Activated T-cell treated with anti-CD3 and anti-CD28 coated beads for 4 hours (primary cell): ENCODE measurements at places on chromosomes 6 and 20.

GRCh38 chr6:165618241-165618640 is 44.8 kb downstream of the PDE10A start:
- no peak for DNase-seq

- DNase-seq: no peak
These were observed 156.0 kb upstream of the MLN start for GRCh38 chr6:33959661-33960344.

GRCh38 chr20:53597030-53597482 is 3.4 kb upstream of the ZNF217 start:
- no peak for DNase-seq

DNA sequence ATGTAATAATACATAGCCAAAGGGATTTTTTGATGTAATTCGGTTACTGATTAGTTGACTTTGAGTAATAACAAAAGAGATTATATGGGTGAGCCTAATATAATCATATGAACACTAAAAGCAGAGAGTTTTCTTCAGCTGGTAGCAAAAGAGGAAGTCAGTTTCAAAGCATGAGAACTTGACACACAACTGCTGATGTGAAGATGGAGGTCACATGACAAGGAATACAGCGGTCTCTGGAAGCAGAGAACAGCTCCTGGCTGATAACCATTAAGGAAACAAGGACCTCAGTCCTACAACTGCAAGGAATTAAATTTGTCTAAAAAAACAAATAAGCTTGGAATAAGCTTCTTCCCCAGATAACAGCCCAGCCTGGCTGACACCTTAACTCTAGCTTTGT is 154.5 kb upstream of the PRND start:
- DNase-seq: no peak

GRCh38 chr20:46047821-46048220 is 18.8 kb downstream of the SLC12A5 start:
- DNase-seq: no peak

DNA sequence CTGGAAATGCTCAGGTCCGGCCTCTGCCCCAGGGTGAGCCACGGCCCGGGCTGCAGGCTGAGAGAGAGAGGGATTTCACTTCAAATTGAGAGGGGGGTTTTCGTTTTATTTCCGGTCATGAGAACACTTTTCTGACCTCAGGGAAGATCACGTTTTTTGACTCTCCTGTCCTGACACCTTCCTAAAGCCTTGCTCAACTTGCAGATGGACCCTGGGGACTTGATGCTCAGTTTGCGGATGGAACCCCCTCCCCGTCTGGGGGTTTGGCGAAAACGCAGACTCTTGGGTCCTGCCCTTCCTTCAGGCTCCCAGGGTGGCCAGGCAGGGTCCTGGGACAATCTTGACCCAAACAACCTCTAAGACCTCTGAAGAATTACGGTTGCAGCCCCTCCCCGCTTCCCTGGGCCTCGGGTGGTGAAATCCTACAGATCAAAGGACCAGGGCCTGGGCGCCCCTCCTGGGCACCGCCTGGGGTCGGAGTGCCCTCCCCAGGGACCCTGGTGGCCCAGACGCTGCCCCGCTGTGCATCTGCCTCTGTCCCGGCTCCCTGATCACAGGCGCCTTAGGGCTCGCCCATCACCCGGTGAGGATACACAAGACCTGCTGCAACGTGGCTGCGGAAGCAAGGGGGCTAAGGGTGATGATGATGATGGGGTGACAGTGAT is 148.2 kb downstream of the ERMARD start:
- DNase-seq: no peak

DNA sequence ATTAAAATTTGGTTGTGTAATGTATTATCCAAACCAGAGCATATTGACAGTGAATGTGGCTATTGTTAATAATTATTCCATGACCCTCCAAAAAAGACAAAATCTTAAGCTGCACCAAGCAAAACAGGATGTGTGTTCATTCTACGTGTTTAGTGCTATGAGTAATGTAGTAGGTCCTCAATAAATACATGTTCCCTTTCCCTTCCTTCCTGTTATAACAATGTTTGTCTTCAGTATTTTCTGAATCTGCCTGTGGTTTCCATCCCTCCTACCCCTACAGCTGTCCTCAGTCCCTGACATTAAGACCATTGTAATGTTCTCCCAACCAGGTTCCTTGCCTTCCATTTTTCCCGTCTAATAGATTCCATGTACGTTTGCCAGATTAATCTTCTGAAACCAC is 163.8 kb downstream of the AIG1 start:
- DNase-seq: no peak

DNA sequence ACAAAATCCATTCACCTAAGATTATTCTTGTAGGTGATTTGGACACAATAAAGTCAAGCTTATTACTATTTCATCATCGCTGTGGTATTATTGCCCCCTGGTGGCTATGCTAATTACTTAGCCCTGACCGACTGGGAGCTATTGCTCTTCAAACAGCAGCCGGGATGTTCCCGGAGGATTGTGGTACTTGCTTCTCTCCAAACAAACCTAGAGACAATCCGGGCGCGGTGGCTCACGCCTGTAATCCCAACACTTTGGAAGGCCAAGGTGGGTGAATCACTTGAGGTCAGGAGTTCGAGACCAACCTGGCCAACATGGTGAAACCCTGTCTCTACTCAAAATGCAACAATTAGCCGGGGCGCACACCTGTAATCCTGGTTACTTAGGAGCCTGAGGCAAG is 15.4 kb upstream of the STMND1 start:
- DNase-seq: peak; percentile 2

GRCh38 chr20:46144432-46145025 is 26.4 kb downstream of the CD40 start:
- no peak for DNase-seq

DNA sequence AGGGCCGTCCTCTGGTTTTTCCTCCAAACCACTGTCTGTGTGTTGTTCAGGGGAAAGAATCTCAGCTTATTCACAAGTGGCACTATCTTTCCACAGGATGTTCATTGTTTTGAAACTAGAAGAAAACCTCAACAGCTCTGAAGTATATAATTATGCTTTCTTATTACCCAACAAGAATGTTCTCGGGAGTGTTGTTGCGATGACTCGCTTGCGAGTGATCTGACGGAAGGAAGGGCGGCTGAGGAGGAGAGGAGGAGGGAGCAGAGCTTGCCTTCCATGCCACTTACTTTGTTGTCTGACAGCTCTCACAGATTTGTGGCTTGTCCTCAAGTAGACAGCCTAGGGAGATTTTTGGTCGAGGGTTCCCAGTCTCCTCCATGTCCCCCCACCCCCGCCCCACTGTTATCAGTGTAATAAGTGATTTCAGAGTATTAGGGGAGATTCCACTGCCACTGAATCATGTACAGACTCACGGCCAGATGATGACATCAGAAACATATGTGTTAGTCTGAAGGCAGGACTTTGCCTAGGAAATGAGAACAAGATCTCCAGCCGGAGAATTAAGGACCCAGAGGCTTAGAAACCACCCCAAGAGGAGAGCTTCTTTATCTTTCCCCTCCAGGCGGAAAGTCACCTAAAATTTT is 80.7 kb upstream of the CCN6 start:
- peak; percentile 38 for DNase-seq

- no peak for DNase-seq
These were observed 37.5 kb upstream of the OCSTAMP start for GRCh38 chr20:46587986-46588385.

- DNase-seq: no peak
These were observed 32.8 kb upstream of the FABP7 start for GRCh38 chr6:122746688-122747087.

GRCh38 chr6:40894962-40895799 is 143.8 kb downstream of the UNC5CL start:
- DNase-seq: no peak

- no peak for DNase-seq
These were observed 746.8 kb downstream of the CBLN4 start for GRCh38 chr20:55258559-55258958.

DNA sequence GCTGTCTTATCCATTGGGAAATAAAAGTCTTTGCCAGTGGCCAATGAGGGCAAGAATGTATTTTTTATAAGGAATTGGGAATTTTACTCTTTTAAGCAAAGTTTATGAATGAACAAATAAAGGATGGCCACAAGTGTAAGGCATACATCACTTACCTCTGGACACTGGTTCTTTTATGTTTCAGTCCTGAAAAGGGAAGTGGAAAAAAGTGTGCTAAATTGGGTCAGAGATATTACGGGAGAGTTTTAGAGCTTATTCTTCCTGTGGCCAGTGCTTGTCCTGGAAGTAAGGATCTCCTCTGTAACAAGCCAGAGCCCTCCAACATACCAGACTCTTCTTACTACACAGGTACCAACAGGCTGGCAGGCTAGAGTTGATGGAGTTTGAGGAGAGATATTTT is 22.5 kb upstream of the RIPK1 start:
- no peak for DNase-seq

DNA sequence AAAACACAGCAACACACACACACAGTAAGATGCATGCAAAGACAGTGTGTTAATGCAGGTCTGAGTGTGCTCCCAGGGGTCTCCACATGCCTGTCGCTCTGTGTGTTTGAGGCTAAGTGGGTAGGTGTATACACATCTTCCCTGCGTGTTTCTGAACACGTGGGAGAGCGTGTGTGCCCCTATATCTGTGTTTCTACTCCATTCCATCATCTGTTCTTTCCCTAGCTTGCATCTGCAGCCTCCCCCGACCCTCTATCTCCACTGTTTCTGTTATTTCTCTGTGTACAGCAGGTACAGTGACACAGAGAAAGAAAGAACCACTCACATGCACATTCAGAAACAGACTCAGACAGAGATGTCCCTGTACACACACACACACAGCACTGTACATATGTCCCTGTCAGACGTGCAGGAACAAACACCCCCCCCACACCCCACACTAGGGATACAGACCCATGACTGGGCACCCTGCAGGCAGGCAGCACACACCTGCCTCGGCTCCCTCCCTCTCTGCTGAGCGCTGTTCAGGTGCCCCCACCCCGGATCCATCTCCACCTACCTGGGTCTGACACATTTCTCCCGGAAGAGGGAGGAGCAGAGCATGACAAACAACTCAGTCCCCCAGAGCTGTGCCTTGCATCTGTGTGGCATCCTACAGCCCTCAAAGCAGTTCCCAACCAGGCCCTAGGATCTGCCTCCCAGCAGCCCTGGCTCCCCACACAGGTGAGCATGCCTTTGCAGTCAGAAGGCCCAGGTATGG is 27.6 kb downstream of the KCNK15 start:
- no peak for DNase-seq

GRCh38 chr6:90446164-90446563 is 140.7 kb downstream of the MAP3K7 start:
- no peak for DNase-seq

DNA sequence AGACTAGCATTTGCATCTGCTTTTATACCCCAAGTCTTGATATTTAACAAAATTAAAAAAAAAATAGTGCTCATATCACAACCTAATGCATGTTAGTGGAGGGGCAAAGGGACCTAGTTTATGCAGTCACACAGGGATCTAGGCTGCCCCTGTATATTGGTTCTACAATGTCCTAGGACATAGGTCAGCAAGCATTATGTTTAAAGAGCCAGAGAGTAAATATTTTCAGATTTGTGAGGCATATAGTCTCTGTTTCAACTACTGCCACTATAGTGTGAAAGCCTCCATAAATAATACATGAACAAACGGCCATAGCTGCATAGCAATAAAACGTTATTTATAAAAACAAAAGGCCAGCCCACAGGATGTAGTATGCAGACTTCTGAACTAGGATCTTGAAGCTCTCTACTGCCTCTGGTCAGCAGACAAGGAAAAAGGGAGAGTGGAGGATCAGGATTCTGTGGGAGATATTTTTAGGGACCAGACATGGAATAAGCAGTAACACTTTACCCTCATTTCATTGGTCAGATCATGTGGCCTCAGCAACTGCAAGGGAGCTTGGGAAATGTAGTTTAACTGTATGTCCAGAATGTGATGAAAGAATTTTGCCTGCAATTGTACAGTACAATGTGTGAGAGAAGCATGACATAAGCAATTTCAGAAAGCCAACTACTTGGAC is 414.2 kb upstream of the SPTLC3 start:
- no peak for DNase-seq

GRCh38 chr6:21664314-21665109 is 71.0 kb downstream of the SOX4 start:
- no peak for DNase-seq

- DNase-seq: no peak
These were observed 17.3 kb downstream of the FARS2 start for GRCh38 chr6:5278565-5279120.

DNA sequence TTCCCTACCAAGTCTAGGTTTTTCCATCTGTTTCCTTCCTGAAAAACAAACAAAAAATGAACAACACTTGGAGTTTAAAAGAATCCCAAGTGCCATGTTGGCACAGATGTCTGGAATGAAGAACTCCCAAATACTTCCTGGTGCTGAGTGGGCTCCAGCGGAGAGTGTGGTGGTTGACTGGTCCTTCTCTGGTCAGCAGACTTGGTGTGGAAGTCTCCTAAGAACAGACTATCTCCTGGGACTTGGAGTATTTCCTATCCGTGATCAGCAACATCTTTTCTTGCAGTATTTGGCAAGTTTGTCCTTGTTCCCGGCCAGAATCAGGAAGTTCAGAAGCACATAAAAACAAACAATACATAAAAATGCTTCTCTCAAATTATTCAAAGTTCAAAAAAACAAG is 154.1 kb downstream of the MTFR2 start:
- no peak for DNase-seq

- DNase-seq: no peak
These were observed 196.6 kb downstream of the LY86 start for GRCh38 chr6:6785163-6785521.

DNA sequence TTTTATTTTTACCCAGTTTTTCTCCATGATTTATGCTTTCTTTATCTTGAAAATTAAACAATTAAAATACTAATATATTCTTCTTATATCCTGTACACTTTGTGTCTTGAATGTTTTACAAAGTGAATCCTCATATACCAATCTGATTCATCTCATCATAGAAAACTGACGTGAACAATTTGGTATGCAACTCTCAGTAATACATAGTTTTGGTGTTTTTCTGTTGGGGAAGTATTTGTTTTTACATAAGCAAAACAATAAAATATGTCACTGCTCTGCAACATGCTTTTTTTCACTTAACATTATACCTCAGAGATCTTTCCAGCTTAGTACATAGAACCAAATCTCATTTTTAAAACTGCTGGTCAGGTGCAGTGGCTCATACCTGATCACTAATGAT is 14.7 kb downstream of the DNAAF9 start:
- DNase-seq: no peak

DNA sequence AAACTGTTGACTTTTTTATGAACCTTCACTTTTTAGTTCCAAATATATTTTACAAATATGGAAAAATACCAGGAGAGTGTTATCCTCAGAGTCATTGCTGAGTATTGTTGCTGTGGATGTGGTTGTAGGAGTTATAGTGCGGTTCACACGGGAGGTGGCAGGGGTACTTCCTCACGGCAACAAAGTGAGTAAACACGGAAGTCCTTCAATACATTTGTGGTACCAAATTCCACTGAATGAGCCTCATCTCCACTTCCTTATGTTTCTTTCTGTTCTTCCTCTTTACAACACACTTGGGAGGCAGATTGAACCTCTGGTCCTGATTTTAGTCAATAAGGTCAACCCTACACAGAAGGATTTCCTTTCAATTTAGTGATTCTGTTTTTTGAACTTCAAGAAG is 371.8 kb downstream of the BTBD3 start:
- no peak for DNase-seq
